ENCODE measurements at places on chromosomes 1 and 21.

GRCh38 chr1:239268007-239268406 lies 118.4 kb upstream of the CHRM3 start:
- no peak for DNase-seq

DNA sequence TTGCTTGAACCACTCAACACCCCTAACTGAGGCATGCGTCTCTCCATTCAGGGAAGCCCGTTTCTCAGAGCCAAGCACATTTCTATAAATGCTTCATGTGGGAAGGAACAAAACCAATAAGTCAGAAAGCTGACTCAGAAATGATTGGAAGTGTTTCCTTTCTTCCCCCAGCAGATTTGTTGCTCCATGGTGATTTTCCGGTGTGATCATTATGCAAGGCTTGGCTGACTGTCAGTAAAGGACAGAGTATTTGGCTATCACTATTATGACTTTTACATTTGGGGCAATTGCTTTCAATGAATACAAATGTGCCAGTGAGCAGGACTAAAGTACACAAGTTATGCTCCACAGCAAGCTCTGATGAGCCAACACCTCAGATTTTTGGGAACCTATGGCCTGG lies 53.3 kb upstream of the ZC3H11B start:
- DNase-seq = no peak

- peak; percentile 55 for DNase-seq
Measured at GRCh38 chr1:196309386-196309785, 298.9 kb downstream of the KCNT2 start.

DNA sequence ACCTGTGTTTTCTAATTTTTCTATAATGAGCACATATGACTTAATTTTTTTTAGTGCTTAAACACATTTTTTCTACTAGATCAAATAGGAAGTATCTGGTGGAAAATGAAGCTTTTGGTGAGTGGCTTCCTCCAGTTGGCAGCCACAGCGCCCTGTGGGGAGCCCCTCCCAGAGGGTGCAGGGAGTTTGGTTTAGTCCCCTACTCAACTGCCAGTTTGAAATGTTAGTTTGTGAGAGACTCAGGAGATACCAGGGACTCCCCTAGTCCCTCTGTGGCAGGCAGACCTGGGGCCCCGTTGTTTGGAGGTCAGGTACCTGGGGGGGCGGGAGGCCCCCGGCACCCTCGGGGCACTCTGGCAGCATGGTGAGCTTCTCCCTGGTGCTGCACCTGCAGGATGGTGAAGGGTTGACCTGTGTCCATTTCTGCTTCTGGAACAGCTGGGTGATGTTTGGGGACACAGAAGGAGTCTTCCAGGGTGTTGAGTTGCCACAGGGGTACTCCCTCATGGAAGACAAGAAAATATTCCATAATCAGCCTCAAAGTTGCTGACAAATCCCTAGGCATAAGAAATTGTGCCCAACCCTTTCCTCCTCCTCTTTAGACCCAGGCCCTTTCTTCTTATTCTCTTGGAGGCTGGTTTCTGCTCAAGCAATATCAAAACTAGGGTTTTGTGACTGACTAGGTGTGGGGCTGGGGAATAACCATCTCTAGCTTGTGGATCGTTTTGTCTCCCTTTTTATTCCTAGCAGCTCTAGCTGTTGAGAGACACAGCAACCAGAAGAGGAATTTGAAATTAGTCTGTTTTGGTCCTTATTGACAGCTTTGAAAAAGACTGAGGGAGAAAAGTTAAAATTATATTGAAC lies 91.6 kb downstream of the ABCA4 start:
- DNase-seq = no peak

GRCh38 chr1:93905051-93905450 lies 4.2 kb downstream of the GCLM start:
- no peak for DNase-seq

GRCh38 chr1:245397771-245398170 lies 243.0 kb downstream of the KIF26B start:
- DNase-seq = no peak

DNA sequence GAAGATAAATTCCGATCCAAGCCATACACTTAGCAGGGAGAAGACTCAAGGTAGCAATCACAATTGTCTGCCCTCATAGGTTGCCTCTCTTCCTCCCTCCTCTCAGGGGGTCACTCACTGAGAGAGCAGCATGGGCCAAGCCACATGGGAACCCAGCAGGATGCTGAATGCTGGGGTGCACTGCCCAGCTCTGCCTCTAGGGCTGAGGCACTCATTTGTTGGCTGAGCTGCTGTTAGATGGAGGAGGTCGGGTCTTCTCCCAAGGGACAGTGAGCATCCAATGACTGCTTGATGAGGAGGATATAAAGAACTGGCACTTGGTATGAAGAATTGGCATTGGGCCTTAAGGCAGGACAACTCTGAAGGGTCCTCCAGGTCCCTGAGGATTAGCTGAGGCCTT lies 418.8 kb downstream of the SIPA1L2 start:
- no peak for DNase-seq

GRCh38 chr1:101233495-101233894 lies 3.3 kb upstream of the S1PR1 start:
- DNase-seq = no peak

DNA sequence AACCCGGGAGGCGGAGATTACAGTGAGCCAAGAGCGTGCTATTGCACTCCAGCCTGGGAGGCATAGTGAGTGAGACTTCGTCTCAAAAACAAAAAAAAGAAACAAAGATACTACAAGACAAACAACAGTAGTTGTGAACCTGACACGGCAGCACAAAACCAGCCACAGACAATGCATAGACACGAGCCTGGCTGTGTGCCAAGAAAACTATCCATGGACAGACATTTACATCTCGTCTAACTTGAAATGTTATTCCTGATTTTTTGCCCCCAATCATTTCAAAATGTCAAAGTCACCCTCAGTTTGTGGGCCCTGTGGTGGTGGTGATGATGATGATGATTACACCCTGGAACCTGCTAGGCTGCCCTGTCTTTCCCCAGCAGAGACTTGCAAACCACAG lies 6.3 kb downstream of the KLHL21 start:
- no peak for DNase-seq

- no peak for DNase-seq
Measured at GRCh38 chr1:30965924-30966599, 57.5 kb upstream of the SDC3 start.

DNA sequence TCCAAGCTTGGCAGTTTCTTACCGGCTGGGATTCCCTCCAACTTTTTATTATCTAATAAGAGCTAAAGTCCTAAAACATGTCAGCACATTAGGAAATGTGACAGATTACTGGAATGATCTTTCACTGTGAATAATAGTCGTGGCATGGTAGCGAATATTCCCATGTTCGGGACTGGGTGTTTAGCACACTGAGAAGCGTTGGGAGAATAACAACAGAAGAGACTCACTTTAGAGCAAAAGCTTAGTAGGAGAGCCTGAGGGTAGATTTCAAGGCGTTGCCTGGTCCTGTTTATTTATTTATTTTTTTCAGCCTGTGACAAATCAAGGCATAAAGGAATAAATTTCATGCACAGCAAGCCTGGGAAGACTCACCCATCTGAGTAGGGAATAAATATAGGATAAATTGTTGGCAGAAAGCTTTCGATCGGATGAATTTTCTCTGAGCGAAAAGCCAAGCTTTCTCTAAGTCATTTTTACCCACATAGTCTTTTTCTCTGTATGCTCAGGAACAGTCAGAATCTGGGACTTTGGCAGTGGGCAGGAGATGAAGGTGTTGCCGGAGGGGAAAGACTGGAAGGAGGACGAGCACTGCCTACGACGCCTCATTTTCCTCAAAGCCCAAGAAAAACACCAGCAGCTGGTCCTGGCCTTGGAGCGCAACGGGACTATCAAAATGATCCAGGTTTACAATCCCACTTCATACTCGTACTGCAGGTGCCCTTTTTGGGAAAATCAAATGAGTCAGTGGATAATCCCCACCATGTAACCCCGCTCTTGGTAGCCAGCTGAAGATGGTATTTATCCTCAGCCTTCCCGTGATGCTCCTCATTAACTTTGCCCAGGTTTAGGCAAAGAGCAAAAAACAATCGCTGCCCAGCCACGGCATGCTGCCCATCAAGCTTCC lies 97.2 kb downstream of the WDR64 start:
- DNase-seq = peak; percentile 33

GRCh38 chr1:246302711-246303317 lies 204.3 kb downstream of the SMYD3 start:
- DNase-seq = no peak

DNA sequence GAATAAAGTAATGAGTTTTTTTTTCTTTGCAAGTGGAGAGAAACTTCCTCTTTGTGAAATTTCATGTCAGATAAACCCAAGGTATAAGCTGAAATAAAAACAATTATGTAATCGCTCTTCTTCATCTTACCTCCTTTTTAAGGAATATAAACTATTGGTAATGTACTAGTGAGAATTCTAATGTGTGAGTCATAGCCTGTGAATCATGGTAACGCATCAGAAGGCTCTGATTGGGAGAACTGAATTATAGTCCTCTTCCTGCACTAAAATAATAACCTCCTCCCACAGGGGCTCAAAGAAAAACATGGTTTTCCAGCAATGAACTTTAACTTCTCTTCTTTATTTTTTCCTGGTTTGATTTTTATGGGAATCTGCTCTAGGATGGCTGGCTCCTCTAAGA lies 57.1 kb upstream of the COX20 start:
- peak; percentile 29 for DNase-seq

- no peak for DNase-seq
Measured at GRCh38 chr1:182629499-182630096, 25.4 kb upstream of the RGS16 start.

DNA sequence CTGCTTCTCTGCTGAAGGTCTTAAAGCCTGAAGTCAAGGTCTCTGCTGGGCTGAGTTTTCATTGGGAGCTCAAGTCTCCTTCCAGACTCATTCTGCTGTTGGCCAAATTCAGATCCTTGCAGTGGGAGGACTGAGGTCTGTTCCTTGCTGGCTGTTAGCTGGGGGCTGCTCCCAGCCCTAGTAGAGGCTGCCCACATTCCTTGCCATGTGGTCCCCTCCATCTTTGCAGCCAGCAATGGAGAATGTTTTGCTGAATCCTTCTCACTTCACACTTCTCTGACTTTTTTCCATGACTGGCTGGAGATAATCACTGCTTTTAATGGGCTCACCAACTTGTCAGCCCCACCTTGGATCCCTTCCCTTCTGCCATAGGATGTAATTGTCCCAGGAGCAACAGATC lies 33.2 kb downstream of the UBASH3A start:
- DNase-seq = no peak

GRCh38 chr1:214136324-214136919 lies 144.5 kb upstream of the SMYD2 start:
- DNase-seq = no peak

DNA sequence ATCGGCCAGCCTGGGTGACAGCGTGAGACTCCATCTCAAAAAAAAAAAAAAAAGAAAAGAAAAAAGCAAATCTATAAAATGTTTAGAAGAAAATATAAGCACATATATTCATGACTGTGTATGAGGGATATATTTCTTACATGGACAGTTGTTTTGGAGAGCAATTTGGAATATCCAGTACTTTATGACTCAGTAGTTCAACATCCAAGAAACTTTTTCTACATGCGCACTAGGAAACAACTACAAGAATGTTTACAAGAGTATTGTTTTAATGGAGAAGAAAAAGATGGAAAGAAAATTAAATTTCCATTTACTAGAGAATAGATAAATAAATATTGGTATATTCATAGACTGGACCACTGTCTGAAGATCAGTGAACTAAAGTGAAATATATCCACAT lies 77.5 kb downstream of the MAST2 start:
- no peak for DNase-seq

DNA sequence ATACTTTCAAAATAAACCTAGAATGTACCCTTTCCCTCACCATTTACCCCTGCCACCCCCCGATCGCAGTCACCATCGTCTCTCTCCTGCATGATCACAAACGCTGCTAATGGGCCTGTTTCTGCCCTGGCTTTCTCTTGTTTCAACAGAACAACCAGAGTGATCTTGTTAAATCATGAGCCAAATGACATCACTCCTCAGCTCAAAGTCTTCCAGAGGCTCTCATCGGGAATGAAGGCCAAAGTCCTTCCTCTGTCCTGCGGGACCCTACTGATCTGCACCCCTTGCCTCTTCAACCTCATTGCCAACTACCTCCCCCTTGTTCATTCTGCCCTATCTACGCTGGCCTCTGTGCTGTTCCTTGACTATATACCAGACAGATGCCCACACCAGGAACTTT lies 39.4 kb upstream of the PTGFRN start:
- DNase-seq = no peak

DNA sequence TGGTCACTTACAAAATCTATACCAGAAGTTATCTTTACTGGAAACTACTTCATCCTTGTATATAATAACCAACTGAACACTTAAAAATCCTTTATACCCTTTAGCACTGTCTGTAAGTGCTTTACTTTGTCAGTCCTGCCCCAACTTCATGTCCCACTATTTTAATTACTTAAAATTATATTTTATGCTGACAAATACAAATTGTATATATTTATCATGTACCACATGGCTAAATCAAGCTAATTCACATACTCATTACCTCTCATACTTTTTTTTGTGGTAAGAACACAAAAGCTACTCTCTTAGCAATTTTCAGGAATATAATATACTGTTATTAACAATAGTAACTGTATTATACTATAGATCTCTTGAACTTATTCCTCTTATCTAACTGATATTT lies 63.0 kb downstream of the EVI5 start:
- DNase-seq = no peak

DNA sequence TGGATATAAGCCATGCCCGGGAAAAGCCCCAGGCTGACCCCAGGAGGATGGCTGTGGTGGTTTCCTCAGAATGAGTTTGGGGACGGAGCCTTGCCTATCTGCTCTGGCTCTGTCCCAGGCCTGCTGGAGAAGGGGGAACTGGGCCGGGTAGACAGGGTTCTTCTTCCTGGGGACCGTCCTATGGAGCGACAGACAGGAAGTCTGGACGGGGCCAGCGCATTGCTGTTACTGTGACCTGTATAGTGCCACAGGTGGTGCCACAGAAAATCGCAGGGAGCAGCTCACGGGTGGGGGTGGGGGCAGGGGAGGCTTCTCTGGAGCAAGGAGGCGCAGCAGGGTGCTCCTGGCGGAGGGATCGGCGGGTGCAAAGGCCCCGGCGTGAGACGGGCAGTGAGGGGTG lies 36.4 kb downstream of the CFAP74 start:
- no peak for DNase-seq

- DNase-seq = no peak
Measured at GRCh38 chr1:213103377-213104306, 52.6 kb downstream of the RPS6KC1 start.

GRCh38 chr1:71240656-71241055 lies 159.8 kb upstream of the ZRANB2 start:
- DNase-seq = no peak

GRCh38 chr1:89732206-89732605 lies 88.6 kb upstream of the LRRC8D start:
- DNase-seq = no peak

DNA sequence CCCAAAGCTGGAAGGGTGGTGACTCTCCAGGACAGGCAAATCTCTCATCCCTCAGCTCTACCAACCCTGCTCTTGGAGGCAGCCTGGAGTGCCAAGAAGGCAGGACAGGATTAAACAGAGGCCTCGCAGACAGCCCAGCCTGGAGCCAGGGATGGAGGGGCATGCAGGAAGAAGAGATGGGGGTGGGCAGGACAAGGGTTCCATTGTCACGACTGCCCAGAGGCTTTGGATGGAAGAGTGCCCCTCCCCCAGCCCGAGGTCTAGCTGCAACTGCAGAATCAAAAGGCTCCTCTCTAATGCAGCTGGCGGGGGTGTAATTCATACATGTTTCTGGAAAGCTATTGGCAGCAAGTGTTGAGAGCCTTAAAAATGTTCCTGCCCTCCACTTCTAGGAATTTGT lies 8.8 kb downstream of the RAB7B start:
- no peak for DNase-seq
